ENCODE measurements at places on chromosomes 13 and 19. TPM values are rescaled to one million over a fixed set of nuclear protein-coding genes. Genes with fewer than 3 reads are reported as not detected.

DNA sequence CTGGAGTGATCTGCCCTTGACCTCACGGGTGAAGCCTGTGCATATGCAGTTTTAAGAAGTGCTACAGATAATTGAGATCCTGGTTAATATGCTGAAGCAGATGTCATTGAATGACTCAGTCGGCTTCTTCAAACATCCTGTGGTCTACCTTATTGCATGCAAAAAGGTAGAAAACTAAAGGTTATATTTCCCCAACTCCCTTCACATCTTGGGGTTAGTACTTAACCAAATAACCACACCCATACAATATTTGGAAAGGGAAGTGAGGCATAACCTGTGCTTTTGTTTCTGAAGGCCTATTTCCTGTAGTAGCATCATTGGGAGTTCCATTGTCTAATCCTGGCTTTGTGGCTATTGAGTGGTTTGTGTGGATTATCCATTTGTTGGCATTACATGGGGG, 58.3 kb downstream of the RAP2A start:
- no peak for DNase-seq

DNA sequence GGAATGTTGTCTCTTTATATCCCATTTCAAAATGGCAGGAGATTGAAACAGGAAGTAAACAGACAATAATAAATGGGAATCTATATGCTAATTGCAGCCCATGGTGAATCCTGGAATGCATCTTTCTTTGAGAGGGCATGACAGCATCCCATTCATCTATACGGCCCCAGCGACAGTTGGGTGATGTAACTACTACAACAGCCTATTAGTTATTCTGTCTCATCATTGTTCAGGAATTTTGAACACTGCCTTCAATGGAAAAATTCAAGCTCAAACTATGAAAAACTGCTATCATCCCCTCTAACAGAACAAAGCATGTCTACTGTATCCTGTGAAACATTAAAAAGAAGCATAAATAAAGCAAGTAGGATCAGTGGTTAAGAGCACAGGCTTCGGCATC, 262.1 kb downstream of the DCT start:
- no peak for DNase-seq

Gene CCL25
- total RNA-seq, result 10.2 TPM

- peak; percentile 80 for DNase-seq
Observed at GRCh38 chr19:49889687-49890348, 6.9 kb downstream of the IL4I1 start.

- DNase-seq, result no peak
Observed at GRCh38 chr13:78598966-78599644, 4.2 kb downstream of the POU4F1 start.

DNA sequence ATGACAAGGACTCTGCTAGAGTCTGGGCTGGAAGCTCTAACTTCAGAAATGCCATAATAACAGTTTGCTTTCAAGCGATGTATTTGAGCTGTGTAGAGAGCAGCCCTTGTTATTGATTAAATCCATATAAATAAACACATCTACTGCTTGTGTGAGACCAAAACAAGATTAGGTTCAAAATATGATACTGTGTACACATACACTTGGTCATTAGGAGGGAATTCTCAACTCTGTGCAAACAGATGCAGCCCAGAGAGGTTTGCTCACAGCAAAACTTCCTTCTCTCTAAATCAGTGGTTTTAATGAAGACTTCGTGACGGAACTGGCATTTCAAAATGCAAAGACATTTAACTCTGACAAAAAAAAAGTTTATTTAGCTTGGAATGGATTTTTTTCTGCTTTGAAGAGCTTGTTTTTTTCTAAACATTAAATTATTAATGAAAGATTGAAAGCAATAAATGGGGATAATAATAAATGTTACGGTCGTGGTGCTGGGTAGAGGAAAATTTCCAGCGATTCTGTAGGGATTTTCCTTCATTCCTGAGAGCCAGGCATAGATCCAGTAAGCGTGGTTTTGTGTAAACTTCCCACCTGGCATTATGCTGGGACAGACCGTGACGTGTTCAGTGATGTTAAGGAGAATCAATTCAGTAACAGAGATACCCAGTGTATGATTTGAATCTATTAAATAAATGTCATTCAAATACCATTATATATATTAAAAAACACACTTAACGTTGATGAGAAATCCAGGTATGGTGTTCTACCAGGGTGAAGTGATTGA, 213.7 kb downstream of the TEX29 start:
- no peak for DNase-seq

DNA sequence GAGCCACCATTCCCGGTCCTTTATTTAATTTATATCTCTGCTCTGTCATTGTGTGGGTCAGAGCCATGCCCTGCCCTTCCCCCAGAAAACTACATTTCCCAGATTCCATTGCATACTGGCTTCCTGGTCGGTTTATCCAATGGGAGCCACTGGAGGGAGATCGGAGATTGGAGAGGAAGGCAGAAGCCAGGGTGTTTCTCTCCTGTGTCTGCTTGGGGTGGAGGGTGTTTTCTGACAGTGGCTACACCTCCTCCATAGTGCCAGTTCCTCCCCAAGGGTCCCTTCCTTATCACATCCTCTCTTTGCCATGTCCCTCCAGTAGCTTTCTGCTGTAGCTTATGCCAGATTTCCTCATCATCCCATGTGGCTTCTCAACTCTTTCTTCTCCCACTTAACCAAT, 19.0 kb downstream of the OLFM2 start:
- peak; percentile 29 for DNase-seq

GRCh38 chr19:10000171-10000826, 10.0 kb downstream of the COL5A3 start:
- peak; percentile 73 for DNase-seq

DNA sequence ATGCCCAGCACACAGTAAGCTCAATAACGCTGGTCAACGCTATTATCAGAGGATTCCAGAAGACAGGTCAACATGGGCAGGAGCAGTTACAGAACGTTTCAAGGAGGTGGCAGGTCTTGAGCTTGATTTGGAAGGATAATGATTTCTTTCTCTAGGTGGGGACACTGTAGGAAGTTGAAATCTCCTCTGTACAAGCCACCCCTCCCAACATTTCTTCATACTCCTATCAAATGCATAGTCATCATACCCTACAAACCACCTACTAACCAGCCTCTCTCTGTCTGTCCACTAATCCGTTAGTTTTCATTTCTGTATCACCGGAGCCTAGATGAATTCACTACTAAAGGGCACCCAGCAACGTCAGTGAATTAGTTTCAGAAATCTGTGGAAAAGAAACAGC, 1.3 kb downstream of the ATP7B start:
- DNase-seq, result no peak

GRCh38 chr13:55816976-55817601, 1323.6 kb upstream of the PRR20A start:
- no peak for DNase-seq

GRCh38 chr13:111361046-111361872, 40.8 kb downstream of the TEX29 start:
- DNase-seq, result no peak

DNA sequence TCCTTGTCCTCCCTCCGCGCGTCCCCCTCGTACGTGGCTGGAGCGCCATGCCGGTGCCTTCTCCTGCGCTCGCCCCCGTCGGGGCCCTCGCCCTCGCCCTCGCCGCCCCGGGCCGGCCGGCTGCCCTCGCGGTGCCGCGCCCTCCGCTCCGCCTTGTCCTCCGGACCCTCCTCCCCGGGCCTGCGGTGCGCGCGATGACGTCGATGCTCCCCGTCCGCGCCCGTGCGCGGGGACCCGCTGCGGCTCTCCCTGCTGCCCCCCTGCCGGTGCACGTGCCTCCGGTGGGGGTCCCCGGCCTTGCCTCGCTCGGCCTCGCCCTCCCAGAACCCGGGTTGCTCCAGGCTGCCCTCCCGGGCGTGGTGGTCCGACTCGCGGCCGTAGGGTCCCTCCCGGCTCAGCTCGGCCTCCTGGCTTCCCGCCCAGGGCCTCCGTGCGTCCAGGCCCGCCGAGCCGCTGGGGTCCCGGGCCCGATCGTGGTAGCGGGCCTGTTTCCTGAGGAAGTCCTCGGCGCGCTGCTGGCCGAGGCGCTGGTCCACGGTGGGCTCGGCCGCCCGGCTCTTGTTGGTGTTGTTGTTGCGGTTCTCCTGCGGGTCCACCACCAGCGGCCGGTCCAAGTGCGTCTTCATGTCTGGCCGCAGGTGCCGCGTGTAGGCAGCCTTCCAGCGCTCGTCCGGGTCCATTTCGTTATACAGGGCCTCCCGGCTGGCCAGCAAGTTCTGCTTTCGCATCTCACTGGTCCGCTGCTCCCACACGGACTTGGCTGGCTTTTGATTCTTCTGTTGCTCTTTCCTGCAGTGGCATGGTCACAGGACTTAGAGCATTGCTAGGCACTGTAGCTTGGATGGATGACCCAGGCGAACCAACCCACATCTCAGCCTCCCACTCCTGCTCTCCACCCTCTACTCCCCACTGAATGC, 148.6 kb downstream of the IER2 start:
- DNase-seq, result no peak

GRCh38 chr19:37991841-37992248, 84.8 kb downstream of the SIPA1L3 start:
- DNase-seq, result no peak

GRCh38 chr19:4814625-4815425, 16.7 kb downstream of the TICAM1 start:
- no peak for DNase-seq

Gene LGI4
- total RNA-seq, result 0.13 TPM

Gene SLAIN1
- 29.5 TPM for total RNA-seq

DNA sequence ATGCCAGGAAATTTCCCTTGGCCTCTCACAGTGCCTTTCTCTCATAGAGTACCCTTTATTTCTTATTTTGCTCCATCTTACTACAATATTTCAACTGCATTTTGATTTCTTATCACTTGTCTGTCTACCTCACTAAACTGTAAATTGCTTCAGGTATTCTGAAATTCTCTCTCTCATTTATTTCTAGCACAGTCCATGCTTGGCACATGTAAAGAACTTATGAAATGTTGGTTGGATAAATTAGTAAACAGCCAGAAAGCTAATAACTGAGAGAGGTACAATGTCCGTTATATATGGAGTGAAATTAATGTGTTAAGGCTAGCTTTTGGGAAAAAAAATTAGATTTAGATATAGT, 138.3 kb upstream of the RFC3 start:
- no peak for DNase-seq

Gene SLC1A6
- total RNA-seq, result not detected

GRCh38 chr19:38812009-38812840, 520 bp downstream of the LGALS4 start:
- DNase-seq, result no peak

DNA sequence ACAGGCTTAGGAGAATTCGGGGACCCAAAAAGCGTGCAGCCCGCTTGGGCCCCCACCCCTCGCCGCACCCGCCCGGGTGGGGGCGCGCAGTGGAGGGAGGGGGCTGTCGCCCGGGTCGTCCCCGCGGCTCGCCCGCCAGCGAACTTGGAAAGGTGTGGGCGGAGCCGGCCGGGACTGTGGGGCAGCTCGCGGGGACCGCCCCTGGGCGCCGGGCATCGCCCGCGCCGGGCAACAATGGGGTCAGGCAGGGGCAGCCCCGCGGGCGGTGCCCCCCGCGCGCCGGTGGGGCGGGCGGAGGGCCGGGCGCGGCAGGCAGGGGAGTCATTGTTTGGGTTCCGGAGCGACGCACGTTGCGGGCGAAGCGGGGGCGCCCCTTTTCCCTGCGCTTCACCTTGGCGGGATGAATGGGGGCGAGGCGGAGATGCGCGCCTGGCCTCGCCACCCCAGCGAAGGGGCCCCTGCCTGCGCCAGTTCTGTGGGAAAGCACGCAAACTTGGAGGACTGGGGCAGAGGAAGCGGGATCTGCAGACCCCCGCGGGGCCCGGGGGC, 647 bp upstream of the KLF12 start:
- DNase-seq, result peak; percentile 74

GRCh38 chr13:32590266-32590665, 4.0 kb downstream of the PDS5B start:
- no peak for DNase-seq

GRCh38 chr19:13053761-13054625, 48.7 kb downstream of the LYL1 start:
- no peak for DNase-seq

DNA sequence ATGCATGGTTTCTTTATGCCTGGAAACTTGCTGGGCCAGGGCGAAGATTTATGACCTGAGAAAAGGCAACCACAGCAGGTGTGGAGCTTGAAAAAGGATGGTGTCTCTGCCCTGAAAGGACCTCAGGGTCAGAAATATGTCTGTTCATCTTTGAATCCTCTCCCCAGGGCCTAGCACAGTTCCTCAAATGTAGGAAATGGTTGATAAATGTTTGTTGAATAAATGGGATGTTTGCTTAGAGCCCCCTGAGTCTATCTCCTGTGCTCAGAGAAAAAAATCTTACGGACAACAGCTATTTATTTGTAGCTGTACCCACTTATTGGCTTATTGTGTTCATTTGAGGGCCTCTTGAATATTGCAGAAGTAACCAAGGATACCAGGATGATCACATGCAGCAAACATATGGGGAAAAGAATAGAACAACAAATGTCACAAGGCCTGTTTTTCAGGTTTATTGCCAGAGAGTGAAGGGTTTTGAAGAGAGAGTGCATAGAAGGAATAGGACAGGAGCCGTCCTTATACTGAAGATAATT, 114.5 kb downstream of the KLF5 start:
- no peak for DNase-seq

Gene TEX26
- total RNA-seq, result not detected

DNA sequence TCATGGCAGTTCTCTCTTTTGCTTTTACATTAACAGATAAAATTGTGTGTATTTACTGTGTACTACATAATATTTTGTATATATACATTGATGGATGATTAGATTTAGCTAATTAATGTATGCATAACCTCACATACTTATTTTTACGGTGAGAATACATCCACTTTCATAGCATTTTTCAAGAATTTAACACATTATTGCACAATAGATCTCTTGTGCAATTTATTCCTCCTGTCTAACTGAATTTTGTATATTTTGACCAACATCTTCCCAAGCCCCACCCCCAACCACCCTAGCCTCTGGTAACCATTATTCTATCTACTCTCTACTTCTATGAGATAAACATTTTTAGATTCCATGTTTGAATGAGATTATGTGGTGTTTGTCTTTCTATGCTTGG, 194.7 kb downstream of the RBM26 start:
- DNase-seq, result no peak

Gene PLPP2
- not detected for total RNA-seq

DNA sequence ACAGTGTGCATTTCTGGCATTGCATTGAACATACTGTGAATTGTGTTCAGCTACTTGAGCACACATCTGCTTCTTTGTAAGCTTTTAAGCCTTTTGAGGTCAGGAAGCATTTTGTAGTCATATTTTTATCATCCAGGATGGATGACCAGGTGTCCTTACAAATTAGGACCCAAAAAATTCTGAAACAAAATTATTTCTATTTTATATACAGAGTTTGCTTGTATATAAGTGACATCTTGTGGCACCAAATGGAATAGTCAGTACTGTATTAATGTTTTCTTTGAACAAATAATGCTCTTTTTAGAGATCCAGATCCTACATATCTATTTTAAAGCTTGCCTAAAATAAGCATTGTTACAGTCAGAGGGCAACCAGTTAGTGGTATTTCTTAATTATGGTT, 9.5 kb upstream of the SUPT20H start:
- no peak for DNase-seq

Gene LILRB2
- total RNA-seq, result not detected

GRCh38 chr19:1967087-1967608, 26.2 kb downstream of the CSNK1G2 start:
- DNase-seq, result peak; percentile 78

- DNase-seq, result no peak
Observed at GRCh38 chr13:27296496-27296895, 25.9 kb downstream of the RASL11A start.

- DNase-seq, result no peak
Observed at GRCh38 chr13:74325106-74325505, 190.9 kb upstream of the KLF12 start.

GRCh38 chr19:13691569-13692435, 72.5 kb upstream of the MRI1 start:
- DNase-seq, result no peak

Gene CD22
- total RNA-seq, result 0.63 TPM
